ENCODE measurements at places on chromosomes 11 and 22.

DNA sequence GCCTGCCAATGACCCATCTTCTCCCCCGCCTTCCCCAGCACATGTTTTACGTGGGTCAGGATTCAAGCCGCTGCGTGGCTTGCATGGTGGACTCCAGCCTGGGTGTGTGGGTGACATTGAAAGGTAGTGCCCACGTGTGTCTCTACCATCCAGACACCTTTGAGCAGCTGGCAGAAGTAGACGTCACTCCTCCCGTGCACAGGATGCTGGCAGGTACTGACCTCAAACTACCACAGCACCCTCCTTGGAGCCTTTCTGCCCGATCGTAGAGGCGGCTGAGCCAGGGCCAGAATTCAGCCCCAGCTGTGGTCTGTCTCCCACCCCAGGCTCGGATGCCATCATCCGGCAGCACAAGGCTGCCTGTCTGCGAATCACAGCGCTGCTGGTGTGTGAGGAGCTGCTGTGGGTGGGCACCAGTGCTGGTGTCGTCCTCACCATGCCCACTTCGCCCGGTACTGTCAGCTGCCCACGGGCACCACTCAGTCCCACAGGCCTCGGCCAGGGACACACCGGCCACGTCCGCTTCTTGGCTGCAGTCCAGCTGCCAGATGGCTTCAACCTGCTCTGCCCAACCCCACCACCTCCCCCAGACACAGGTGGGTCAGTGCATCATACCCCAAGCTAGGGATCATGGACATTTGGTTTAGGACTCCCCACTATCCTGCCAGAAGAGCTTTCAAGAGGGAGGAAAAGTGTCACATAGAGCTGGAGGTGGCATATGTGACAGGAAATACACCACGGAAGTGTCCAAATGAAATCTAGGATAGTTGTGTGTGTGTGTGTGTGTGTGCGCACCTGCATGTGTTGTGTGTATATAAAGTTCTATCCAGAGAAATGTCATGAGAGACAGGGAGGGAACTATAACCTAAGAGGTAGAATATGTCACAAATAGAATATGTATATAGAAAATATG lies 10.6 kb upstream of the RELT start:
- DNase-seq: no peak

DNA sequence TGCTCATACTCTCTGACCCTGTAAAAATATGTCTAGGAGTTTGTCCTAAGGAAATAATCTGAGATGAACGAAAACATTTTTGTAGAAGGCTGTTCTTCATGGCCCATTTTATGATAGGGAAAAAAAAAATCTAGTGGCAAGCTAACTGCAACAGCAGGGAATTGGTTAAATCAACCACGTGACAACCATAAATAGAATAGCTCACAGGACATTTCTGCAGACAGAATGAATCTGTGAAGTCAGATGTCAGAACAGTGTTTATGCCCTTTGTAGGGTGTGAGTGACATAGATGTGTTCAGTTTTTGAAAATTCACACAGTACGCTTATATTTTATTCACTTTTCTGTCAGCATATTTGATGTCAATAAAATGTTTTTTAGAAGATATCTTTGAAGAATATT lies 16.1 kb downstream of the ARHGAP1 start:
- DNase-seq: no peak

DNA sequence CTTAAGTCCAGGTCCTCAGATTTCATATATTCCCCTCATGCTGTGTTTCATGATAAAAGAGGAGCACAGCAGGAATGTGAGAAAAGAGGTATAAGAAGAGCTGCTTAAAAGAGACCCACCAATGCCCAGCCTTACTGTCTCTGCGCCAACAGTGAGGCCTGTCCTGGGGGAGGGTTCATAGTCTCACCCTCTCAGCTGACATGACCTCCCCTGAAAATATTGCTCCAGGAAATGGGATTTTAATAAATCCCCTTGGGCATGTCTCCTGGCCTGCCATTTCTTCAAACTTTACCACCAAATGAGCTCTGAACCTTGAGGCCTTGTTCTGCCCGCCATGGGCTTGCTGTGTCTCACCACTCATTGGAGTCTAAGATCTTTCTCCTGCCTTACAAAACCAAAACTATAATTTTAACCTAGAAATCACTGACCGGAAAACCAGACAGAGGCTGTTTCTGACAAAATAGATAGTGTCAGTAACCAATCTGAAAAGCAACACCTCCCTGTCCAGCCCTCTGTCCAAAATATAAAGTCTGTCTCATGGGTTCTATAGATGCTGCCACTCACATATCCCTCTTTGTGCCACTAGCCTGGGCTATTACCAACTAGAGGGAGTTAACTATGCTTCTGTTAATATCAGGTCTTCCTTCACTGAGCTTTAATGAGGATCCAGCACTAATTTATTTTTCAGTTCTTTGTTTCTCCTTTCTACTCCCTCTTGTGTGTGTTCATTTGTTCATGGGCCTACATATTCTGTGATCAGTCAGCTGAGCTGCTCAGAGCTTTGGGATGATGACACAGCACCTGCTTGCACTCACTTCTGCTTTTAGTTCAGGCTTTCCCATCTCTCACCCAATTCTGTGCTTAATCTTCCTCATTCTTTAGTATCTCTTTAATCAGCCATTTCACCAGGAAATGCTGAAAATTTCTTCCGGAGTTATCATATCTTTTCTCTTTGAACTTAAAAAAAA lies at the start of gene OR2AG2:
Gene OR2AG2 (minus strand): TSS at position 51 of the 968 bp plus-strand sequence. CDS start 3,019 bp downstream, outside the sequence.
- DNase-seq: no peak

GRCh38 chr11:68338051-68338780 lies 25.8 kb downstream of the LRP5 start:
- DNase-seq: no peak

DNA sequence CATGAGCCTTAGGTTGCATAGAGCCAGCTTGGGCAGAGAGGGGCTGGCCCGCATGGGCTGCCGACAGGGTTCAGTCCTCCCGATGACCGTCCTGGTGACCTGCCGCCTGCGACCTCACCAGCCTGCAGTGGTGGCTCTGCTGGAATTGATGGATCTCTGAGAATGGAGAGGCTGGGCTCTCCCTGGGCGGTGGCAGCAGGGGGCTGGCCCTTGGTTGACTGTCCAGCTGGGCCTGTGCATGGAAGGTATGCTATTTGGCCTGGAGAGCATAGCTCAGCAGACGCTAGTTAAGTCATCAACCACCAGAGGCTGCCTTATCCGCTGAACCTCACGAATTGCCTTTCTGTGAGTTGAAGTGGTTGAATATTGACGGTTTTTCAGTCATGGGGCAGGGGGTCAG lies 19.7 kb downstream of the GRAMD4 start:
- DNase-seq: no peak

DNA sequence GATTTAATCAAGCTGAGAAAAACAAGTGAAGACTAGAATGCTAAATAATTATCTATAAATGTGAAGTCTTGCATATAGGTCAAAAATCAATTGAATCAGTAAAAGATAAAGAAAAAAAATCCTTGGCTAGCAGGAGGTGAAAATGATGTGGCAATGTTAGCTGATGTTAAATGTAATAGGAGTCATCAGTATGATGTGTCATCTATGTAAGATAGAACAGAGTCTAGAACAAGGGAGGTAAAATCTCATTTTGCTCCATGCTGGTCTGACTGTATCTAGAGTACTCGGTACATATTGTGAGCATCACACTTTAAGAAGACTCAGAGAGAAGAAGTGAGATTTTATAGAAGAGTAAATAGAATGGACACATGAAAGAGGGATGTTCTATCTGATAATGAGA lies 721.2 kb downstream of the ETS1 start:
- no peak for DNase-seq

DNA sequence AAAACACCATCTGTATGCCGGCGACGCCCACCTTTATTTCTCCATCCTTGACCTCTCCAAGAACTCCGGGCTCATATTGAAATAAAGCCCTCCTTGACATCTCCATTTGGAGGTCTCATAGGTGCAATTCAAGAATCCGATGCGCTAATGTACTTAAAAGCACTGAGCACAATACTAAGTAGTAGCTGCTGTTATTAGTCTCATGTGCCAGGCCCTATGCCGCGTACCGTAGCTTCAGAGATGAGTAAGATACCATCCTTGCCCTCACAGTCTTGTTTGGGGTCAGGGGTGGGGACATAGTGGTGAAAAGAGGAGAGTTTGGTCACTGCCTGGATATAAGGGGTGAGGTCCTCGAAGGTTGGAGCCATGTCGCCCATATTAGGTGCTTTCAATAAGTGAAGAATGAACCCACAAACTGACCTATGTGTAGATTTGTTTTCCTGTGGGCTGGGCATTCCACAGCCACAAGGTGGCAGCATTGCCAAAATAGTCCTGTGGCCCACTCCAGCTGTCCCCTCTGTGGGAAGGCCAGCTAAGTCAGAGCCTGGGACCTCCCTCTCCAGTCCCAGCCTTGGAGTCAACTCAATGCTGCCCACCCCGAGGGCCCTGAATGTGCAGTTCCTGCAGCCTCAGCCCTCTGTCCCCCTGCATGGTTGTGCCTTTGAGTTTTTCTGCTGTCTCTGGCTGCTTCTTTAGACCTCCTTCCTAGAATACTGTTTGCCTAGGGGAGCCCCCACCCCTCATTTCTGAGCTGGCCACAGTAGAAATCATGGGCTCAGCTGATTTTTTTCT lies 6.5 kb downstream of the DCPS start:
- peak; percentile 62 for DNase-seq

DNA sequence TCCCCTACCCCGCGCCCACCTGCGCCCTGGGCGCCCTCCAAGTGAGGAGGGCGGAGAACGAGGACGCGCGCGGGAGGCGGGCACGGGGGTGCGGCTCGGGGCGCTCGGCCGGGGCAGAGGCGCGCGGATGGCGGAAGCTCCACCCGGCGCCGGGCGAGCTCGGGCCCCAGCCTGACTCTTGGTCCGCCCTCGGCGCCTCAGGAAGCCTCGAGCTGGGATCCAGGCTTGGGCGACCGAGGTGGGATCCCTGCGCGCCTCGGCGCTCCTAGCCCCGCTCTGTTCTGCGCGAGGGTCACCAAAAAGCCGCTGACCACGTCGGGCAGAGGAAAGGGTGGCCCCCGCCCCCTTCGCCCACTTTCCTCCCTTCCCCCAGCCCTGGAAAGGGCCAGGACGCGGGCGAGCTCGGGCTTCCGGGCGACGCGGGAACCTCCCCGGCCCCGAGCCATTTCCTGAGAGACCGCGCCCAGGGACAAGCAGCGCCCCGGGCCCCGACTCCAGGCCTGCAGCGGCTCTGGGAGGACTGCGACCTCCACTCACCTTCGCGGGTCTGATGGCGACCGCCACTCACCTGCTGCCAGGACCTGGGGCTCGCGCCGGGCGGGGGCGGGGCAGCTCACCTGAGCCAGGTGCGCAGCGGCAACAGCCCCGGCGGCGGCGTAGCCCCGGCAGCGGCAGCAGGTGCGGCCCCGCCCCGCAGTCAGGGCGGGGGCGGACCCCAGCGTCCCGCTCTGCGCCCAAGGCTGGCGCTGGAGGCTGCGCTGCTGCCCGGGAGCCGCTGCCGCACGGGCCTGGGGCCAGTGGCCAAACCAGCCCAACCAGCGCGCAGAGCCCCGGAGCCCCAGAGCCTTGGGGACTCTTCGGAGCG lies 2.2 kb upstream of the SIGIRR start:
- no peak for DNase-seq

DNA sequence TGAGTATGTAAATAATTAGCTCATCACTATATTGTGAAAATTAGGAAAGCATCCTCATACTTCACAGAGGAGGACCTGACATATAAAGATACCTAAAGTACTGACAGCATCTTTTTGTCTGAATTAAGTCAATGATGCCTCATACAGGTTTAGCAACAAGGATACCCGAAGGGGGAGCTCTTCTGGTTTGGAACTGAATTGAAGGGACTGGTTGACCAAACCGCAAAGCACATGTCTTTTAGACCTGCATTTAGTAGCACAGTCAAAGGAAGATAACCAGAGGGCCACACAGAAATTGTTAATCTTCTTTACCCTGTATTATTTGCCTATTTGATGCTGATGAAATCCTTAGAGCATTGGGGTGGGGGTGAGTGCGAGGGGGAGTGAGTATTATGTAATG lies 12.9 kb upstream of the WT1 start:
- DNase-seq: peak; percentile 53

DNA sequence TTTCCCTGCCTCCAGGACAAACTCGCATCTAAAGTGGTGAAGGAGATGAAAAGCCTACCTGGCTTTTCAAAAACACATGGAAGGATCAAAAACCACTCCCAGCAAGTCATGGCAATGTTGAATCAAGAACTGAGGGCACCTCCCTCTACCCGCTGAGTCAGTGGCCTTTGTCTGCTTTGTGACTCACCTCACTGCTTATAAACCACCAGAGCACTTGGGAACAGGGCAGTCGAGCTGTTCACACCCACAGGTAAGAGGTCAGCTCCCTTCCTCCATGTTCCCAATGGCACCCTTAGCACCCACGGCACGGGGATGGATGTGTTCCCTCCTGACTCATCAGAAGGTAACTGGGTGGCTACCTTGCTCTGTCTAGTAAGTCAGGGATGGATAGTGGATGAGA lies 21.7 kb downstream of the TENM4 start:
- DNase-seq: no peak

GRCh38 chr11:65651589-65652510 lies 10.9 kb downstream of the RELA start:
- no peak for DNase-seq

DNA sequence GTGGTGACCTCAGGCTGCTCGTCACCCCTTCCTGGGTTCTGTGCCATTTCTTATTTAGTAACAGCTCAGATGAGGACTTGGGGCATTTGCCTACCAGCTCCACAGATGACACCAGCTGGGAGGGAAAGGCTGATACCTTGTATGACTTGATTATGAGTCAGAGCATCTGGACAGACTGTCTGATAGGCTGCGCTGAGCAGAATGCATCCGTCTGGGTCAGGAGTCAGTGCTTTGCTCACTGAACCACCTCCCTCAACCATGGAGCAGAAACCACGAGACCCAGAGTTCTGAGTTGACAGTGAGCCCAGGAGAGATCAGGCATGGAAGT lies 6.8 kb downstream of the ST14 start:
- no peak for DNase-seq

GRCh38 chr22:17091851-17092250 lies 7.1 kb downstream of the IL17RA start:
- no peak for DNase-seq

GRCh38 chr11:100927579-100927978 lies 202.0 kb downstream of the PGR start:
- peak; percentile 91 for DNase-seq

- no peak for DNase-seq
Observed at GRCh38 chr11:2209900-2210321, 38.3 kb upstream of the TH start.

DNA sequence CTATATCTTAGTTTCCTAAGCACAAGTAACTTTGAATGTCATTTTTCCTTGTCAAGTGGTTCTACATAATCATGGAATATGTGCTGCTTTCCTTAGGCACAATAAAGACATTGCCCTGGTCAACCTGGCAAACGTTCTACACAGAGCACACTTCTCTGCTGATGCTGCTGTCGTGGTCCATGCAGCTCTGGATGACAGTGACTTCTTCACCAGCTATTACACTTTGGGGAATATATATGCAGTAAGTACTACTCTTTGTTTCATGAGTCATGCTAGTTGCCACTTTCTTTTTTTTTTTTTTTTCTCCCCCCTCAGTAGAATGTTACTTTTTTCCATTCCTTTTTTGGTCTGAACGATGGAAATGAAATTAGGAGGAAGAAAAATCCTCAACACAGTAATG lies 38.5 kb downstream of the TTC17 start:
- DNase-seq: no peak

Measured in HAP-1 (cell line).